ENCODE measurements at places on chromosomes 13 and 19.
A peak's percentile ranks its signal among the peaks of the same experiment; 100 is the strongest.

DNA sequence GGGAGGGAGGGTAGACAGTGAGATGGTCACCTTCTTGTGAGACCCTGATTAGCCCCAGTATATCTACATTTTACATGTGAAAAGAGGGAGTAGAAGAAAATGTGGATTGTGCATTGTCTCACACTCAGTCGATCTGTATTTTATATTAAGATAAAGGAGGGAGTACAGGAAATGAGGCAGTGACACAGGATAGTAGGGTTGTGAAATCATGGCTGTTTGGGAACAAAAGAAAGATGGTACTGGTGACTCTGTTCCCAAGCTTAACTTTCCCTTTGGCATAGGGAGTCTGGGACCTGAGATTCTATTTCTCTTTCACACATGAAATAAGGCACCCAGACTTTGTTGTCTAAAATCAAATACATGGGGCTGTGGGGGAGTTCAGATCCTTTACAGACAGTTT is 194.7 kb downstream of the ABCC4 start:
- no peak for DNase-seq

DNA sequence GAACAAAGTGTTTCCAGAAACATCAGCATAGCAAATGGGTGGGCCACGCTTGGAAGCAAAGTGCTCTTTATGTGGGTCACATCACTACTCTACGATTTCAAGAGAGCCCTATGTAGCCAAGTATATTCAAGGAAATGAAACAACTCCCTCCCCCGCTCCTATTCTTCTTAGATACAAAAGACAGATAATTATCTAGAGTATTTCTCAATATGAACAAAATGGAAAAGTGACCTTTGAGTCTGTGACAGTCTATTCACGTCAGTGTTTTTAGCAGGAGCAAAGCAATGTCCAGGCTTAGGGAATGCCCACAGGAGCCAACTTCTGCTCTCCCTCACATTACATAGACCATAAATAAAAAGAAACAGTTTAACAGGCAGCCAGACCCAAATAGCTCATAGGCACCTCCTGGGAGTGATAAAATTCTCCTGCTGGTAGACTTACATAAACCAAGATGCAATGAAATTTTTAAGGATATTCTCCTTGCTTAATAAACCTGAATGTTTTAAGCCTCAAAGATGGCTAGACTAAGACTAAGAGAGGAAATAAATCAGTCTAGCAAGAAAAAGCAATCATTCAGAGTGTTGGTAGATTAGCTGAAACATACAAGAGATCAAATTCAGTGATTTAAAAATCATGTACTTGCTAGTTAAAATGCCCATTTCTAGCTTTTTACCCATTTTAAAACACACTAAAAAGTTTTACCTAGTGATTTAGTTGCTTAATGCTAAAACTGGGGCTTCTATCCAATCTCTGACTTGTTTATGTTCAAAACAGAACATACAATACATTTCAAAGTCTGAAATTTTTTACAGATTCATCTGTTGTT is 182.8 kb downstream of the RGCC start:
- DNase-seq, result no peak

GRCh38 chr19:19202707-19203011 is 555 bp downstream of the NR2C2AP start:
- no peak for DNase-seq

DNA sequence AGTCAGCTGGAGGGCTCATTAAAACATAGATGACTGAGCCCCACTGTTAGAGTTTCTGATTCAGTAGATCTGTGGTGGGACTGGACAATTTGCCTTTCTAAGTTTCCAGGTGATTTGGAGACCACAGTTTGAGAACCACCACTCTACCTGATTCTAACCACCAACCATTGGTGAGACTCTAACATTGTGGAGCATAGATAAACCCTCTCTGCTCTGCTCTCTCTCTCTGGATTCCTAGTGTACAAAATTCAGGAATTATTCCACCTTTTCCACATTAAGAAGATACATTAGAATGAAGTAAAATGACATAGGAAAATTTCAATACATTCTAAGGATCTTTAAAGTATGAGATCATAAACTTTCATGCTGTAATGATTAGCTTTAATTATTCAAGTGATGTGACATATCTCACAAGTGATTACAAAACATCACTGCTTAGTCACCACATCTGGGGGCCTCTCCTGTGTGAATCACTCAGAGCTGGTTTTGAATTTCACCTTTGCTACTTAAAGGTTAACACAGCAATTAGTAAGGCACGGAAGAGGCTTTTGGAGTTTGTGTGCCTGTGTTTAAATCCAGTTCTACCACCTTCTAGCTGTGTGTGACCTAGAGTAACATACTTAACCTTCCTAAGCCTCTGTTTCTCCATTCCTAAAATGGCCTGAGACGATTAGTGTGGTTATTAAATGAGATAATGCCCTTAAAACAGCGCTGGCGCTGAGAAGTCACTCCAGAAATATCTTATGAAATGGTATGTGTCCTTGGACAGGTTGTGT is 78.5 kb upstream of the NBEA start:
- DNase-seq, result no peak

- no peak for DNase-seq
Measured at GRCh38 chr19:50531171-50531612, 17.5 kb upstream of the ASPDH start.

- no peak for DNase-seq
Measured at GRCh38 chr13:96780105-96780504, 214.2 kb downstream of the OXGR1 start.

GRCh38 chr13:67769063-67769986 is 539.2 kb upstream of the PCDH9 start:
- DNase-seq, result no peak

DNA sequence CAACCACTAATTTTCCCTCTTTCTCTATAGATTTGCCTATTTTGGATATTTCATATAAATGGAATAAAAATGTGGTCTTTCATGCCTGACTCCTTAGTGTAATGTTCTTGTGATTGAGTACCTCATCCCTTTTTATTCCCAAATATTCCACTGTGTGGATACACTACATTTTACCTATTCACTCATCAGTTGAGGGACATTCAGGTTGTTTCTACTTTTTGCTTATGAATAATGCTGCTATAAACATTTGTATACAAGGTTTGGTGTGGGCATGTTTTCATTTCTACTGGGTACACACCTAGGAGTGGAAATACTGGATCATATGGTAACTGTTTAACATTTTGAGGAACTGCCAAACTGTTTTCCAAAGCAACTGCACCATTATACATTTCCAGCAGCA is 5.1 kb upstream of the WBP4 start:
- DNase-seq, result no peak

- no peak for DNase-seq
Measured at GRCh38 chr19:3830621-3831589, 37.9 kb downstream of the ZFR2 start.

GRCh38 chr13:47258384-47258783 is 361.5 kb upstream of the HTR2A start:
- no peak for DNase-seq

DNA sequence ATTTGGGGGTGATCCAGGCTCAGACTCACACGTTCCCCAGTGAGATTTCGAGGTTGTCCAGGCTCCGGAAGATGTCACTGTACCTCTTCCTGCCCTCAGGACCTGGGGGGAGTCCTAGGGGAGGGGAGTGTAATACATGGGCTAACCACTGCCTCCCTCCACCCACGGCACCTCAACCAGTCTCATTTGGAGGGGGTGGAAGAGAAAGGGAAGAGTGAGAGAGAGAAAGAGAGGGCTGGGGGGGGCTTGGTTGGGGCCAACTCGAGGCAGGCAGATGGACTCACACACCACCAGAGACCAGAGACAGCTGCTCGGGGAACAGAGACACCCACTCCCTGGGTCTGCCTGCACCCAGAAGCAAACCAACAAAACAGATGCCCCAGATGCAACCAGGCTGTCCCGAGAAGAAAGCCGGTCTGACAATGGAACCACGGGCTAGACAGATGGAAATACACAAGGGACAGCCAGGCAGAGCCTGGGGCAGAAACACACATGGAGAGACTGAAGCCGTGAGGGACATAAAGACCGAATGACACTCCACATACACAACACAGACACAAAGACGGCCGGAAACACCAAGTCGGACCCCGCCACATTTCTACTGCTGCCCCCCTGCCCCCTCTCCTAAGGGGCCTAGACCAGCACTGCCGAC is 825 bp downstream of the GMIP start:
- DNase-seq, result no peak

DNA sequence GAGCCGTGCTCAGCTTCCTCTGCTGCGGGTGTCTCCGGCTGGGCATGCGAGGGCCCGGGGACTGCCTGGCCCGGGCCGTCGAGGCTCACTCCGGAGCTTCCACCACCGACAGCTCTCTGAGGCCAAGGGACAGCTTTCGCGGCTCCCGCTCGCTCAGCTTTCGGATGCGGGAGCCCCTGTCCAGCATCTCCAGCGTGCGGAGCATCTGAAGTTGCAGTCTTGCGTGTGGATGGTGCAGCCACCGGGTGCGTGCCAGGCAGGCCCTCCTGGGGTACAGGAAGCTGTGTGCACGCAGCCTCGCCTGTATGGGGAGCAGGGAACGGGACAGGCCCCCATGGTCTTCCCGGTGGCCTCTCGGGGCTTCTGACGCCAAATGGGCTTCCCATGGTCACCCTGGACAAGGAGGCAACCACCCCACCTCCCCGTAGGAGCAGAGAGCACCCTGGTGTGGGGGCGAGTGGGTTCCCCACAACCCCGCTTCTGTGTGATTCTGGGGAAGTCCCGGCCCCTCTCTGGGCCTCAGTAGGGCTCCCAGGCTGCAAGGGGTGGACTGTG is 1.2 kb downstream of the S1PR4 start:
- peak; percentile 42 for DNase-seq

Measured in hematopoietic multipotent progenitor cell treated with erythropoietin and hydrocortisone succinate and interleukin-3 and kit ligand, for 8 days (in vitro differentiated cells).